ENCODE measurements at places on chromosomes 7 and 10.

DNA sequence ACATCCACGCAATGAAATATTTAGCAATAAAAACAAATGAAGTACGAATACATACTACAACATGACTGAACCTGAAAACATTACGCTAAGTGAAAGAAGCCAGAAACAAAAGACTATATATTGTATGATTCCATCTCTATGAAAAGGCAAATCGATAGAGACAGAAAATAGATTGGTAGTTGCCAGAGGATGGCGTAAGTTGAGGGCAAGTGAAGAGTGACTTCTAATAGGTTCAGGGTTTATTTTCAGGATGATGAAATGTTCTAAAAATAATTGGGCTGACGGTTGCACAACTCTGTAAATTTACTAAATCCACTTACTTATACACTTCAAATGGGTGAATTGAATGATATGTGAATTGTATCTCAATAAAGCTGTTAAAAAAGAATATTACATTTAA is 39.5 kb upstream of the TECTB start:
- no peak for DNase-seq
- no peaks in the 10 kb centered on the region for H3K4me1 ChIP-seq

DNA sequence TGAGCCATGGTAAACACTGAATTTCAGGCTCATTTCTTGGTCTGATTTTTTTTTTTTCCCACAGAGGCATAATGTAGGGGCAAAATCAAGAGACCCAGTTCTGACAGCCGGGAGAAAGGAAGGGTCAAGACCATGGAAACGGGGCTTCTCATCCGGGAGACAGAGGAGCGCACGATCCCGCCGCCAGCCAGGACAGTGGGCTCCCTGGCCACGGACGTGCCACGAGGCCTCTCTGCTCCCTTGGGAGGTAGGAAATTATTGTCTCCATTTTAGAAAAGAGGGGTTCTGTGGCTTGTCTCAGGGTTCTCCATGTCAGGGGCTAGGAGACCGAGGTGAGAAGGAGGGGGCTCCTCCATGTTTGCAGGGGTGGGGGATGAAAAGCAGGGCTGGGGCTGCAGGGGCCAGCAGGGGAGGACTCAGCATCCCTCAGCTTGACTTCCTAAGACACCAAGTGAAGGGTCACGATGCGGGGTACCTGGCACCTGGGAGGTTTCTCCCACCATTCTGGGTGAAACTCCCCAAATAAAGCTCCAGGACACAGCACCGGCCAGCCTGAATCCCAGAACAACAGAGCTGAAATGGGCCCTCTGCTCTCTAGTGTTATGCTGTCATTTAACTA is 37.6 kb downstream of the PPIF start:
- no peak overlapping the region for H3K4me3 ChIP-seq
- H3K4me1 ChIP-seq, result no peaks in the 10 kb centered on the region
- no peaks in the 10 kb centered on the region for H3K27me3 ChIP-seq

DNA sequence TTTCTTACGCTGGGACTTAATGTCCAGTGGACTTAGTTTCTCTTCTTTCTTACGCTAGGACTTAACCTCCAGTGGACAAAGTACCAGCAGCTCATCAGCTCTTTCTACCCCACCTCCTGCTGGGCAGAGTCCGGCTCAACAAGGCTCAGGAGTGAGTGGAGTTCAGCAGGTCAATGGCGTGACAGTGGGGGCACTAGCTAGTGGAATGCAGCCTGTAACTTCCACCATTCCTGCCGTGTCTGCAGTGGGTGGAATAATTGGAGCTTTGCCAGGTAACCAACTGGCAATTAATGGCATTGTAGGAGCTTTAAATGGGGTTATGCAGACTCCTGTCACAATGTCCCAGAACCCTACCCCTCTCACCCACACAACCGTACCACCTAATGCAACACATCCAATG is 199.7 kb downstream of the MLLT10 start:
- no peaks in the 10 kb centered on the region for H3K27me3 ChIP-seq
- peaks cover 27% of the 10 kb centered on the region for H3K36me3 ChIP-seq
- DNase-seq, result no peak
- H3K4me1 ChIP-seq, result peaks cover 19% of the 10 kb centered on the region
- no peak overlapping the region for H3K4me3 ChIP-seq

GRCh38 chr10:22615819-22616499 is 98.4 kb downstream of the PIP4K2A start:
- H3K4me1 ChIP-seq, result peaks cover 75% of the 10 kb centered on the region
- no peaks in the 10 kb centered on the region for H3K27me3 ChIP-seq
- DNase-seq, result no peak
- H3K27ac ChIP-seq, result peak overlapping the region; percentile 93
- H3K36me3 ChIP-seq, result peaks cover 8% of the 10 kb centered on the region

GRCh38 chr10:51171946-51172345 is 97.7 kb downstream of the PRKG1 start:
- no peaks in the 10 kb centered on the region for H3K27me3 ChIP-seq
- no peaks in the 10 kb centered on the region for H3K36me3 ChIP-seq
- H3K4me3 ChIP-seq, result no peak overlapping the region
- H3K27ac ChIP-seq, result no peak overlapping the region

GRCh38 chr10:48247680-48248079 is 26.8 kb downstream of the FRMPD2 start:
- H3K4me3 ChIP-seq, result no peak overlapping the region
